T-cell (primary cell): ENCODE measurements at places on chromosomes 12 and 14. TPM values are rescaled to one million over a fixed set of nuclear protein-coding genes. Genes with fewer than 3 reads are reported as not detected.

GRCh38 chr12:120939523-120939922 is 35.4 kb upstream of the SPPL3 start:
- H3K4me3 ChIP-seq, result no peak overlapping the region
- no peaks in the 10 kb centered on the region for H3K36me3 ChIP-seq
- H3K27ac ChIP-seq, result no peak overlapping the region
- no peaks in the 10 kb centered on the region for H3K4me1 ChIP-seq

- no peaks in the 10 kb centered on the region for H3K36me3 ChIP-seq
- H3K27me3 ChIP-seq, result no peaks in the 10 kb centered on the region
- H3K4me3 ChIP-seq, result no peak overlapping the region
- H3K4me1 ChIP-seq, result no peaks in the 10 kb centered on the region
- no peak overlapping the region for H3K27ac ChIP-seq
- no peak for DNase-seq
These were observed 155.1 kb downstream of the KIF21A start for GRCh38 chr12:39287817-39288216.

DNA sequence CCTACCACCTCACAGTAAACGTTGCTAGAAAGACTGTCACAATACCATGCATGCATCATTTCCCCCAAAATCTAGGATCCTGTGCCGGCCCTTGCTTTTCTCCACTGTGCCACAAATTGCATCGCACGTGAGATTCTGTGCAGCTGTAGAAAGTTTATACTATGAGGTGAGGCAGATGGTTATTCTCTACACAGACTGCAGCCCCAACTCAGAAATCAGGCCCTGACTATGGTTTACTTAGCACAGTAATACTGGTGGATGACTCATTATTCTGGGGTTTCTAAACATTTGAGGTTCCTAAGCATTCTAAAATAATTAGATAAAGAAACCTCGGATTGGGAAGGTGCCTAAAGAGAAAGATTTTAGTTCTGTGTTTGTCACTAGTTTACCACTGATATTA is 163.8 kb upstream of the CCDC198 start:
- no peak overlapping the region for H3K27ac ChIP-seq
- no peaks in the 10 kb centered on the region for H3K27me3 ChIP-seq
- H3K36me3 ChIP-seq, result no peaks in the 10 kb centered on the region
- no peak for DNase-seq
- H3K4me1 ChIP-seq, result no peaks in the 10 kb centered on the region
- H3K4me3 ChIP-seq, result no peak overlapping the region

- H3K27ac ChIP-seq, result no peak overlapping the region
- DNase-seq, result no peak
- H3K36me3 ChIP-seq, result no peaks in the 10 kb centered on the region
- no peaks in the 10 kb centered on the region for H3K27me3 ChIP-seq
These were observed 53.8 kb upstream of the NPFF start for GRCh38 chr12:53560912-53561589.

- H3K36me3 ChIP-seq, result no peaks in the 10 kb centered on the region
- no peak overlapping the region for H3K27ac ChIP-seq
- peaks cover 5% of the 10 kb centered on the region for H3K27me3 ChIP-seq
- no peaks in the 10 kb centered on the region for H3K4me1 ChIP-seq
These were observed 111.4 kb downstream of the EGLN3 start for GRCh38 chr14:33839193-33840076.

DNA sequence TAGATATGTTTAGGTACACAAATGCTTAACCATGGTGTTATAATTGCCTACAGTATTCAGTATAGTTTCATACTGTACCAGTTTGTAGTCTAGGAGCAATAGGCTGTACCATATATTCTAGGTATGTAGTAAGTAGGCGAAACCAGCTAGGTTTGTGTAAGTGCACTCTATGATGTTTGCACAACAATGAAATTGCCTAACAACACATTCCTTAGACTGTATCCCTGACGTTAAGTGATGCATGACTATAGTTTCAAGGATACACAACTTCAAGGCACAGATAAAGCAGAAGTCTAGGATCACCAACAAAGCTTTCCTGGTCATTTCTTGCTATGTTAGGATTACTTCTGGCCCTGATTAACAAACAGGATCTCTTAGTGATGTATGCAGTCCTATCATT is 135.1 kb downstream of the SLC38A1 start:
- H3K27ac ChIP-seq, result no peak overlapping the region
- no peak overlapping the region for H3K4me3 ChIP-seq
- no peak for DNase-seq
- no peaks in the 10 kb centered on the region for H3K27me3 ChIP-seq

GRCh38 chr12:117827660-117828059 is 141.1 kb downstream of the KSR2 start:
- no peaks in the 10 kb centered on the region for H3K36me3 ChIP-seq
- H3K27me3 ChIP-seq, result no peaks in the 10 kb centered on the region
- no peak overlapping the region for H3K4me3 ChIP-seq
- no peak overlapping the region for H3K27ac ChIP-seq
- no peaks in the 10 kb centered on the region for H3K4me1 ChIP-seq

DNA sequence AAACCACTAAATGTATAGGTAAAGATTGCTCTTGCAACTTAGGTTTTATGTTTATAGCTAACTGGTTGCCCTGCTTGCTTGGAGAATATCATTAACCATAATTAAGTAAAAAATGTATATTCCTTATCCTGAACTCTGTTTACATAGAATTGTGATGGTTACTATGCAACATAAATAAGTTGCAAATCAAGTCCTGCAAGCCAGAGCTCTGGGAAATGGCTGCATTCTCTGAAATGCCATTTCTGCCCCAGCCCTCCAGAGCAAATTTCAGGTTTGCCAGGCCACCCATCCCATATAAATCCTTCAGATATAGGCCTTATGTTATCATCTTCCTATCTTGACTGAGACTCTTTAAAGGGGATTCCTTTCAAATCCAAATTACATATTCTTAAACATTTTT is 118.4 kb upstream of the MYF6 start:
- no peaks in the 10 kb centered on the region for H3K27me3 ChIP-seq
- DNase-seq, result no peak
- H3K4me3 ChIP-seq, result no peak overlapping the region
- no peaks in the 10 kb centered on the region for H3K4me1 ChIP-seq

DNA sequence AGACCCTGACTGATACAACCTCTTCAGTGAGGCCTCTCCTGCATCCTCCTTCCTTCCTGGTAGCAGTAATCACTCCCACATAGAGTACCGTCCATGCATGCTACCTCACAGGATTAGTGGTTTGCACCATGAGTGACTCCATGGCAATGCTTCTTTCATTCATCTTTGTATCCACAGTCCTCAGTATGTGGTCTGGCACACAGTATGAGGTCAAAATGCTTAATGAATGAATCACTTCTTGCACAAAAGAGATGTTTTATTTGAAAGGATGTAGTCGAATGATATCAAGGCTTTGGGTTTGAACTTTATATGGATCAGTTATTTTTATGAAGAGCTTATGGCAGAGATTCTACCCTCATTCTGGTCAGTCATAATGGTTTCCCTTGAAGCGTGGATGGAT is 42.2 kb downstream of the KCNA5 start:
- H3K4me1 ChIP-seq, result no peaks in the 10 kb centered on the region
- no peak overlapping the region for H3K4me3 ChIP-seq
- no peak overlapping the region for H3K27ac ChIP-seq
- DNase-seq, result no peak
- H3K27me3 ChIP-seq, result no peaks in the 10 kb centered on the region

DNA sequence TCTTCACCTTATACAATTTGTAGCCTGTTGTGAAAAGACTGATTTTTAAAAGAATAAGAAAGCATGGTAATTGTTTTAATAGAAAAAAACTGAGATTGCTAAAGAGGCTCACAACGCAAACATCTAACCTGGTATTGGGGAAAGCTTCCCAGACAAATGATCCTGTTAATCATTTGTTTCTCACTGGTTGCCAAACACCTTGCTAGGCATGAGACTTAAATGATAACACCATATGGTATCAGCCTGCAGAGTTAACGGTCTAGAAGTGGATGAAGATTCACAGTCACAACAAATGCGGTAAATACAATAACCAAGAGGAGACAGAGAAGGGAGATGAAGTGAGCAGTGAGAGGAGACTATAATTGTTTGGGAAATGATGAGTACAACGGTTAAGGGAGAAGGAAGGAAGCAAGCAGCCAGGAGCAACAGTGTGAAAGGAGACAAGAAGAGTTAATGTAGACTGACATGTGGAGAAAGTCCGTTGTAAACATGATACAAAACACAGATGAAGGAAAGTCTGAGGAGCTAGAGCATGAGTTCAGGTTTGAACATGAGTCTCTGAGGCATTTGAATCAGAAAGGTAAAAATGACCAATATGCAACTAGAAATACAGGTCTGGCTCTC is 19.8 kb downstream of the GXYLT1 start:
- no peaks in the 10 kb centered on the region for H3K27me3 ChIP-seq
- DNase-seq, result no peak
- H3K4me3 ChIP-seq, result no peak overlapping the region

DNA sequence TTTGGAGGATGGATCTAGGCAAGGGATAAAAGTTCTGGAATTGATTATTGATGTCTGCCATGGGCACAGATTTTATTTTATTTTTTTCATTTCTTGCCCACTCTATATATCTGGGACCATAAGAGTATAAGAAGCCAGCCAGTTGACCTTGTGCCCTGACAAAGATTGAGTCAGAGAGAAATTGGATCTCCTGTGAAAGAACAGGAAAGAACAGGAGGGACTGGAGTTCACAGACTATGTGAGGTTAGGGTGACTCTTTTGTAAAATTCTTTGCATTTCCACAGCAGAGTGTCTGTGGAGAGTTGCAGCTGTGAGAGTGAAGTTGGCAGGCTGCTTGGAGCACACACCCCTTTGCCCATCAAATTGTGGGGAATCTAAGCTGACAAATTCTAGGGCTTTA is 358.4 kb upstream of the TBX3 start:
- H3K4me3 ChIP-seq, result no peak overlapping the region
- no peaks in the 10 kb centered on the region for H3K27me3 ChIP-seq
- H3K27ac ChIP-seq, result no peak overlapping the region
- no peaks in the 10 kb centered on the region for H3K4me1 ChIP-seq
- no peaks in the 10 kb centered on the region for H3K36me3 ChIP-seq

DNA sequence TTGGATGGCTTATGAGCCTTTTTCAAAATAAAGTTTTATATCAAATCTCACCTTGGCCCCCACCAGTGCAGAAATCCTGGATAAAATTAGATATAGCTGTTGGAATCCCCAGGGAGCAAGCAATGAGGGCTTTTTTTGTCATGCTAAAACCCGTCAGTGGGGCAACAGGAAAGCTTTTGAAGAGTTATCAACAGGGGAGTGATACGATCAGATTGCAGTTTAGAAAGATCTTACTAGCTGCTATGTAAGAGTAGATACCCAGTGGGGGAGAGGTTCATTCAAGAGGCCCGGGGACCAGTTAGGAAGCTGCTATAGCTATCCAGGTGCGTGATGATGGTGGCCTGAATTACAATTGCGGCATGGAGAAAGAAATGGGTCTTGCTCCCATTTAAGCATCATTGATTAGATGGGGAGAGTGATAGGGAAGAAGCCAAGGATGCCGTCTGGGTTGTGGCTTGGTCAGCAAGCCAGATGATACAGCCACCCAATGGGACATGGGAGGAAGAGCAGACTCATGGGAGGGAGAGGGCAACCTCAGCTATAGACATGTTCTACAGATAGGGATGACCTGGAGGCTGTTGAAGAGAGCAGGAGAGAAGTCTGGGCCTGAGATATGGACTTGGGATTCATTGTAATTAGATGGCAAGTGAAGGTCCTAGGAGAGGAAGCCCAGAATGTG is 272.4 kb downstream of the DPF3 start:
- peaks cover 15% of the 10 kb centered on the region for H3K27me3 ChIP-seq
- H3K27ac ChIP-seq, result no peak overlapping the region
- H3K4me3 ChIP-seq, result no peak overlapping the region
- H3K4me1 ChIP-seq, result no peaks in the 10 kb centered on the region
- DNase-seq, result no peak

The KRT85 gene
- total RNA-seq, result not detected

The AMDHD1 gene
- 2.0 TPM for total RNA-seq

The NPAS3 gene
- not detected for total RNA-seq

The ARMH4 gene
- not detected for total RNA-seq

The OR4Q3 gene
- not detected for total RNA-seq

The TBX3 gene
- total RNA-seq, result not detected

The ST8SIA1 gene
- total RNA-seq, result 11.1 TPM

The RIPK3 gene
- 59.2 TPM for total RNA-seq

The B3GNT4 gene
- total RNA-seq, result 0.35 TPM

The REP15 gene
- not detected for total RNA-seq

The A2M gene
- total RNA-seq, result not detected
